ENCODE measurements at places on chromosomes 5 and 9. TPM values are rescaled to one million over a fixed set of nuclear protein-coding genes. Genes with fewer than 3 reads are reported as not detected.
A peak's percentile ranks its signal among the peaks of the same experiment; 100 is the strongest.

The SOWAHA gene
- 4.8 TPM for polyA plus RNA-seq

The ADAMTS16 gene
- polyA plus RNA-seq: 5.0 TPM

The KIF12 gene
- 4.5 TPM for polyA plus RNA-seq

The FBN2 gene
- polyA plus RNA-seq: 11.9 TPM

The CAPSL gene
- 8.7 TPM for polyA plus RNA-seq

The FBXL7 gene
- 29.8 TPM for polyA plus RNA-seq

The PARP8 gene
- 27.1 TPM for polyA plus RNA-seq

The DOCK8 gene
- 10.6 TPM for polyA plus RNA-seq

The EFNA5 gene
- polyA plus RNA-seq: 17.0 TPM

The ACTBL2 gene
- not detected for polyA plus RNA-seq

The SAPCD2 gene
- polyA plus RNA-seq: 19.0 TPM

The CCIN gene
- 0.41 TPM for polyA plus RNA-seq

The ANKRD31 gene
- polyA plus RNA-seq: 0.51 TPM

The UGCG gene
- 33.4 TPM for polyA plus RNA-seq

The HCN1 gene
- polyA plus RNA-seq: 8.9 TPM

The FOXD4L4 gene
- polyA plus RNA-seq: 0.43 TPM

DNA sequence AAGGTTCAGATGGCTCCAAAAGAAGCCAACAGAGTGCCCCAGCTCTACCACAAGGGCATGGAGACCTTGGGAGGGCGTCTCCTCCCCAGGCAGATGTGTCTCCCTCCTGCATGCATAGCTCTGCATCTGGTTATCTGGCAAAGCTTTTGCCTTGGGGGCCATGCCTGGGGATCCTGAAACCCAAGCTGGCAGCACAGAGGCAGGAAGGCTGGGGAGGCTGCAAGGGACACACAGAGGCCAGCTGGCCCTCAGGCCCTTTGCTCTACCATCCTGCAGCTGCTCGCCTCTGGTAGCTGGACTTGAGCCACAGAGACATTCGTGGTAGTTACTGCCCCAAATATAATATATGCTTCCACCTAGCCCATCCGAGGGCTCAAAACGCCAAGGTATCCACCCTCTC, 3.9 kb downstream of the SEPTIN8 start:
- DNase-seq: no peak

- no peak for DNase-seq
Observed at GRCh38 chr9:129945314-129945713, 97.7 kb downstream of the FNBP1 start.

DNA sequence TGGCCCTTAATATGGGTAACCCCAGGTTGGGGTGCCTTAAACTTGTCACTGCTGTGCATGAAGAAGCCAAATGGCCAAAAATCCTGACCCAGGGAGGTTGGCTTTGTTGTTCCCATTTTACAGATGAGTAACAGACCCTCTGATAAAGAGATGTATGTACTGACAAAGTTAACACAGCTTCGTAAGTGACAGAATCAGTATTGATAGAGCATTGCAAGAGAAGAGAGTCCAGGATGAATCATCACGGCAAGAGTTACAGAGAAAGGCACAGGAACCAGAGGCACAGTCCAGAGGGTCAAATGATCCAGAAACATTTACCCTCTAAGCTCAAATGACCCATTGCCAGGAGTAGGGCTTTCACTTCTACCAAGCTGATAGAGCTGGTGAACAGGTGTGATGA, 103.8 kb upstream of the SMC2 start:
- no peak for DNase-seq

- DNase-seq: no peak
Observed at GRCh38 chr5:74432216-74432615, 208.3 kb downstream of the ENC1 start.

GRCh38 chr9:8858596-8859161, 1059.1 kb upstream of the DMAC1 start:
- DNase-seq: no peak

DNA sequence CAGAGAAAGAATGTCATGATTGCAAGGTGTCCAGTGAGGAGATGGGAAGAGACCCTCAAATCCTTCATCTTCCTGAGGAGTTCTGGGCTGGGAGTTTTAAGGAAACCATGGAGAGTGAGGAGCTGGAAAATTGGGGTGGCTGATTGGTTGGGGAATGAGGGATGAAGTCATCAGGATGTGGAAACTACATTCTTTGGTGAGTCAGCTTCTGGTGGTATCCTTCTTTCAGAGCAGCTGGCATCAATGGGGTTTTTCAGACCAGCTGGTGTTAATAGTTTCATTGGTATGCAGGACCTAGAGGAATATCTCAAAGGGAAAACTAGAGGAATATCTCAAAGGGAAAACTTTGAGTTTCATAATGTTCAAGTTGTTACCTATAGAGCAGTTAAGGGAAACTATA, 45.2 kb downstream of the RNF180 start:
- no peak for DNase-seq

- DNase-seq: no peak
Observed at GRCh38 chr9:89815061-89815902, 210.5 kb downstream of the GADD45G start.

- no peak for DNase-seq
Observed at GRCh38 chr9:79555474-79556089, 16.2 kb upstream of the TLE4 start.

DNA sequence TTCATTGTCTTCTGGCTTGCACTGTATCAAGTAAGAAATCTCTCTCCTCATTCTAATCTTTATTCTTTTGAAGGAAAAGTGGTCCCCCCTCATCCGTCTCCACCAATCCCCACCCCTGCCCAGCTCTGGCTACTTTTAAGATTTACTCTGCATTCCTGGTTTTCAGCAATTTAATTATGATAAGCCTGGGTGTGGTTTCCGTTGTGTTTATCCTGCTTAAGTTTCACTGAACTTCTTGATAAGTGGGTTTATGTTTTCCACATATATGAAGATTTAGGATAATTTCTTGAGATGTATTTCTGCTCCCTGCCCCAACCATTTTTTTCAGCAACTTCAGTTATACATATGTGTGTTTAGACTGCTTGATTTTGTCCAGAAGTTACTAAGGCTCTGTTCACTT, 46.5 kb downstream of the PTBP3 start:
- no peak for DNase-seq

DNA sequence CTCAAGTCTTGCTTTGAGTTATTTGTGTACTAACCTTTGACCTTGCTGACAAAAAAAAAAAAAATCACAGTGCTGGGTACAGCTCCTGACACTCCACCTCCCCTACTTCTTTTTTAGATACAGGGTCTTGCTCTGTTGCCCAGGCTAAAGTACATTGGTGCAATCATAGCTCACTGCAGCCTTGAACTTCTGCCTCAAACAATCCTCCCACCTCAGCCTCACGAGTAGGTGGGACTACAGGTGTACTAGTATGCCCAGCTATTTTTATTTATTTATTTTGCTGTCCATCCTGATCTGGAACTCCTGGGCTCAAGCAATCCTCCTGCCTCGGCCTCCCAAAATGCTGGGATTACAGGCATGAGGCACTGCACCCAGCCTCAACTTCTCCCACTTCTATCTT, 57.2 kb upstream of the KCNMB1 start:
- no peak for DNase-seq

GRCh38 chr5:125317536-125317995, 571.1 kb upstream of the ZNF608 start:
- DNase-seq: no peak

DNA sequence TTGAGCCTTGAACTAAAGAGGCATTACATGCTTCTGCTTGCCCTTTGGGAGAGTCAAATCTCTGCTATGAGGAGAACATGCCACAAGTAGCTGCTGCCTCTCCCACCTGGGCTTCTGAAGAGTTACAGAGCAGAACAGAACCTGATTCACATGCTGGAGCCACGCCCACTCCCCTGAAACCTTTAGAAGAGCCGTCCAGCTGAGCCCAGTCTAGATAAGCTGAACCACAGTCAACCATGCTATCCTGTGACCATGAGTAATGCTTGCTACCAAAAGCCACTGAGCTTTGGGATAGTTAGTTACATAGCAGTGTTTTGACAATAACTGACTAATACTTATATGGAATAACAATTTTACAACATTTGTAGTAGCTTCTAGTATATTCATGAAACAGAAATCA, 111.0 kb upstream of the VCAN start:
- no peak for DNase-seq

GRCh38 chr5:94422812-94423211, 195.6 kb downstream of the KIAA0825 start:
- no peak for DNase-seq

- no peak for DNase-seq
Observed at GRCh38 chr9:4964540-4964939, 20.5 kb upstream of the JAK2 start.

GRCh38 chr9:135973277-135974219, 12.4 kb upstream of the UBAC1 start:
- DNase-seq: no peak

DNA sequence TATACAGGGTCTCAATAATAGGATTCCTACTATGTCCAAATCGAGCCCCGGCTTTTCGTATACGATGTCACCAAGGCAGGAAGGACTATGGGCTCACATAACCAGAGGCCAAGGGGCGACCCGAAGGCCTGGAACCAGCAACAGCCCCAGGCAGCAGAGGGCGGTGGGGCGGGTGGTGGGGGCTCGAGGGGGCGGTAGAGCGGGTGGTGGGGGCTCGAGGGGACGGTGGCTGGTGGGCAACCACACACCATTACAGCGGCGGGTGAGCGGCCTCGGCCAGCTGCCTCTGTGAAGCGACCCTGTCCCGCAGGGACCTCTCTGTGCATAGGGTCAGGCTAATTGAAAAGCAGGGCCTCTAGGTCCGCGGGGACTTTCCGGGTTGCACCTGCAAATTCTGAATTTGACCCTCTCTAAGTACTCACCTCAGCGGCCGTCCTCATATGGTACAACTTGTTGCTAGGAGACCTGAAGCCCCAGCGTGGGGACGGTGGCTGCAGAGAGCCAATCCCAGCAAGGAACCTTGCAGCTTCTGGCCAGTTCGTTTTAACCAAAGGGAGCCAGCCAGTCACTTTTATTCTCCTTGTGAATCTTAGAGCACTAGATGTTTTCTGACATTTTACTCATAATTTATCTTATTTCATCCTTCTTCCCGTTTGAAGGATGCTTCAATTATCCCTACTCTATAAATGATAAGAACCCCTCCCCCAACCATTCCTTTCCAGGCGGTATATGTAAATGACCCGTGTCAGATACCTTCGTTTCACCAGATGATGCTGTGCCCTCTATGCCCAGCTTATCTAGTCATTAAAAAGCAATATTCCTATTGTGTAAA, at the start of gene NME5:
NME5 (minus strand) TSS at position 480 of the 832 bp plus-strand sequence. CDS start 648 bp downstream, outside the sequence.
- peak; percentile 82 for DNase-seq

DNA sequence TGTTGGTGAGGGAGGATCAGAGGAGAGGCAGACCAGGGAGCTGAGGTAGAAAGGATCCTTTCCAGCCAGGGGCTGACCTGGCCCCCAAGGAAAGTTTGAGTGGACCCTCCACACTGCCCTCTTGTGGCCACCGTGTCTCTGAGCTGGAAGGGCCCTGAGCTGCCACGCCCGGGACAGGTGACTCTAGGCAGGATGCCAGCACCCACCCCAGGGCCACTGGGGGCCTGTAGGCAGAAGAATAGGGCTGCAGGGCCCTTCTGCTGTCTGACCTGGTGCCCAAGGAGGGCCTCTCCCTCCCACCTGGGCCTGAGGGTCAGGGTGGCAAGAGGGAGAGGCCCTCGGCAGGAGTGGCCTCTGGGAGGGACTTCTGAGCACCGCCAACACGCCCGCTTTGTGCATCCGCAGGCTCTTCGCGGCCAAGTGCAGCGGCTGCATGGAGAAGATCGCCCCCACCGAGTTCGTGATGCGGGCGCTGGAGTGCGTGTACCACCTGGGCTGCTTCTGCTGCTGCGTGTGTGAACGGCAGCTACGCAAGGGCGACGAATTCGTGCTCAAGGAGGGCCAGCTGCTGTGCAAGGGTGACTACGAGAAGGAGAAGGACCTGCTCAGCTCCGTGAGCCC, 76.8 kb downstream of the LMX1B start:
- DNase-seq: no peak

DNA sequence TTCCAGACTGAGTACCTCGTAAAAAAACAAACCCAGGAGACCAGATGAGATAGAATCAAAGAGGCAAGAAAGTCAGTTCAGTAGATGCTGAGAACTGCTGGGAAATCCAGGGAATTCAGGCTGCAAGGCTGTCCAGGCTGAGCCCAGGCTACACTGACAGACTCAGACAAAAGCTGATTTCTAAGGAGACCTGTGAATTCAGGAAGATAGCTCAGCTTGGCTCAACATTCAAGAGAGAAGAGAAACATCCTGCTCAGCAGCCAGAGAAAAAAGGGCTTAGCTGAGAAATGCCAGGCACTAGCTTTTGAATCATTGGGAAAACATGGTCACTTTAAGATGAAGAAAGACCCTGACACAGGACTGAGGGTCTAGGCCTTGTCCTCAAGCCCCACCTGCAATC, 118.2 kb upstream of the SLC44A1 start:
- DNase-seq: no peak

GRCh38 chr5:159031513-159031912, 68.2 kb downstream of the EBF1 start:
- DNase-seq: no peak

- peak; percentile 76 for DNase-seq
Observed at GRCh38 chr5:72301557-72301956, 18.5 kb downstream of the MRPS27 start.

GRCh38 chr9:93668261-93668871, 92.0 kb downstream of the PHF2 start:
- no peak for DNase-seq

- DNase-seq: peak; percentile 56
Observed at GRCh38 chr5:87268126-87268969, 665 bp downstream of the RASA1 start.

DNA sequence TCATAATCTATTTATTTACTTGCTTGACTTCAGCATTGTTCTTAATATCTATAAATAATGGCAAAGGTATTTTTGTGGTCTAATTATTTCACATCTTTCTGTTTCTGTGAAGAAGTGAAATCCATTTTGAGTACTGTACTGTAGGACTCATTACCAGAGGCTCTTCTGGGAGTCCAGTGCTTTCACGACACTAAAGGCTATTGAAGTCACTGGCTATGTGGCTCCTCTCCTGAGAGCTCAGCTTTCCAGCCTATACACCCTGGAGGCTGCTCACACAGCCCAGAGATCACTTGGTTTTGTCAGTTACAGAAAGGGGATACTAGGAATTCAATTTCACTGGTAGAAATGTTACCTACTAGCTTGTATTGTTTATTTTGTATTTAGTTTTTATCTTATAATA, 547.3 kb downstream of the TAF11L14 start:
- DNase-seq: no peak

GRCh38 chr5:129122560-129122959, 28.0 kb downstream of the ISOC1 start:
- no peak for DNase-seq

- no peak for DNase-seq
Observed at GRCh38 chr5:146107901-146108300, 2.5 kb upstream of the PLAC8L1 start.

DNA sequence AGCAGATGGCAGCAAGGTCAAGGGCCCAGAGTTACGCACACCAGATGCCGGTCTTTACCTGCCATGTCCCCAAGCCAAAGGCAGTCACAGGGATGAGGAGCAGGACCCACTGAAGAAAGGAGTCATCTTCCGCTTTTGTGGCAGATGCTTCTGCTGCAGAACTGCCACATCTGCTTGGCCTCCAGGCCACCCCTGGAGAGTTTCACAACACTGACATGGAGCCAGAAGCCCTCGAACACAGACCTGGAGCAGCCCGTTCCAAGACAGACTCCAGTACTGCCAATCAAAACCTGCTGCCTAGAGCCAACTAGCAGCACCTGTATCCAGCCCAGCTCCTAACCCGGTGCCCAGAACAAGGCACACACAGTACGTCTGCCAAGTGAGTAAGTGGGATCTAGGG, 1.5 kb downstream of the SURF1 start:
- DNase-seq: no peak

- DNase-seq: no peak
Observed at GRCh38 chr9:81827616-81828296, 100.5 kb upstream of the SPATA31D4 start.

- no peak for DNase-seq
Observed at GRCh38 chr9:111467778-111468367, 16.3 kb downstream of the ECPAS start.
